Germinal center (tissue), 1 donor: ENCODE measurements at places on chromosomes 4 and X.

DNA sequence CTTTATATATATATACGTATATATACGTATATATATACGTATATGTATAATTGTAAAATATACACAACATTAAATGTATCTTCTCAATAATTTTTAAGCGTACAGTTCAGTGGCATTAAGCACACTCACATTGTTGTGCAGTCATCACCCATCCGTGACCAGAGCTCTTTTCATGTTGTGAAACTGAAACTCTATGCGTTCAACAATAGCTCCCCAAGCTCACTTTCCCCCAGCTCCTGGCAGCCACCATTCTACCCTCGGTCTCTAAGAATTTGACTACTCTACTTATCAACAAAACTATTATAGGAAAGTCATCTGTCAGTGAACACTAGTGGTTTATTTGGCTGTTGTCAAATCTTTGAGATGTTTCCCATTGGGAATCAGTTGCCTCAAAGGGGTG is 621.8 kb upstream of the GALNT7 start:
- no peak for DNase-seq

GRCh38 chrX:13220916-13221315 is 98.9 kb downstream of the ATXN3L start:
- DNase-seq = no peak

DNA sequence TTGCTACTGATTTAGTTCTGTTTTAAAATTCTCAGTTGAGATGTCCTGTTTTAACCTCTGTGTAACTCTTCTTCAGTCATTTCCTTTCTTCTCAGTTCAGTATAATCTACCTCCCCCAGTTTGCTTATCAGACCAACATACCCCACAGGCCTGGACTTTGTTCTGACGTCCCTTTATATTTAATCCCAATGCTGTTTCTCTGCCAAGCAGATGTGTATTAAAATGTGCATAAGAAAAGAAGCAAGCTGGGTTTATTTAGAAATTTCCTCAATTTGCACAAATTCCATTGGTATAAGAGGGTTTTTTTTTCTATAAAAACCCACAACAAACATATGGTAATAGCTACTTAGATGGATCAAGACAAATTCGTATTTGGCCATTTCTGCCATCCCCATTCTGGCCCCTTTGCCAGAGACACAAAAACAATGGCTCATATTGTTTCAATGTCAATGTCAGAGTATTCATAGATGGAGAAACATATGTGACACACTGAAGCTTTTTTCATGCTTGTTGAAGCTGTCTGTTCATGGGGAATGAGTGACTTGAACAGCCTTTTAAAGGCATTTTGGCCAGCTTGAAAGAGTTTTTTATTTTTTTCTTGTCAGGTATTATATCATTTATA is 24.5 kb downstream of the HCCS start:
- DNase-seq = no peak

- DNase-seq = no peak
These were observed 47.8 kb upstream of the CLNK start for GRCh38 chr4:10732235-10732913.

- DNase-seq = no peak
These were observed 21.8 kb upstream of the PPA2 start for GRCh38 chr4:105495667-105496066.

DNA sequence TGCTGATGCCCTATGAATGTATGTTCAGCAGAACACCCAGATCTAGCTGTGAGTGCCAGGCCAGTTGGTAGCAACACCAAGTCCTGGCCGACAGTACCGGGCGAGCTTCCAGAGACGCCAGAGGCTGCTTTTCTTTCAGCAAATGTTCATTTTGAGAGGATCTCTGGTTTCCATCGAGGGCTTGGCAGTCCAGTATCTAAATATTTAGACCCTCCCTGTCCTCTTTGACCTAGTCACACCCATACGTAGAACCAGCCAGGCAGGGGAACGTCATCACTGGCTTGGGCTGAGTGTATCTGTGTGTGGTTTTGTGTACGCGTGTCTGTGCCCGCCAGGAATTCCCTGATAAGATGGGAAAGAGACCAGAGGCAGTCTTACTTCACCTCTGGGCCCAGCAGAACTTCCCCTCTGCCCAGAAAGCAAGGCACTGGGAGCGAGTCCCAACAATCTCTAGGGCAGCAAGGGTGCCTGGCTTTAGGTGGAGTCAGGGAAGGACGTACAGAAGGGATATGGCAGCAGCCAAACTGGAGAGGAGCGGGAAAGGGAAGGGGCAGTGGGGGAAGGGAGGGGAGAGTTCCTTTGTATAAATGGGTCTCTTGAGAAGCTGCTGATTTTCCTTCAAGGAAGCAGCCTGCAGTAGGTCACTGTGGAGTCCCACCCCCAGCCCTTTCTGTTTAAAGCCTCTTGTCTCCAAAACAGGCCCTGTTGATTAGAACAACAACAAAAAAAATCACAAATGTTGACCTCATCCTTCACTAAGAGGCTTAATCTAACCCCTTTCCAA is 15.0 kb upstream of the ELF4 start:
- no peak for DNase-seq

DNA sequence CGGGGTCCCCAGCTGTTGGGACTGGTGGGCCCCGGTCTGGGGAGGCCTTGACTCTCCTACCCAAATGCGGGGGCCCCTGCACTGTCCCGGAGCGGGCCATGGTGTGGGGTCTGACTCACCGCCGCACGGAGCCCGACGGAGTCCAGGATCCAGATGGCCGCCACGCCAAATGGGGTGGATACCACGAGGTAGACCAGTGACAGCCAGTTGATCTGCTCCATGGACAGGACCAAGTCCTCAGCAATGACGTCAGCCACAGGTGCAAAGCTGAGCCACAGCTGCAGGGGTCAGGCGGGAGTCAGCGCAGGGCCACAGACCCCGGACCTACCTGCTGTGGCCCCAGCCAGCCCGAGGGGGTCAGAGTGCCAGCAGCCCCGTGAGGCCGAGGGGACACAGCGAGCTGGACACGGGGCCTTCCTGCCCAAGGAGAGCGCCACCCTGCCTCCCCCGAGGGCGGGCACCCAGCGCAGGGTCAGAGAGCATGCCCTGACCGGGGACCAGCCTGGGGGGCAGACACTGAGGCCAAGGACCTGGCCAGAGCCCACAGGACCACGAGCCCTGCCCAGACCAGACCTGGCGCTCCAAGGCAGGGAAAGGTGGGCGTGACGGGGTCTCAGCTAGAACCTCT is 2.4 kb downstream of the SLC49A3 start:
- DNase-seq = no peak

- DNase-seq = no peak
These were observed 2284.8 kb downstream of the ARAP2 start for GRCh38 chr4:33959519-33959918.

DNA sequence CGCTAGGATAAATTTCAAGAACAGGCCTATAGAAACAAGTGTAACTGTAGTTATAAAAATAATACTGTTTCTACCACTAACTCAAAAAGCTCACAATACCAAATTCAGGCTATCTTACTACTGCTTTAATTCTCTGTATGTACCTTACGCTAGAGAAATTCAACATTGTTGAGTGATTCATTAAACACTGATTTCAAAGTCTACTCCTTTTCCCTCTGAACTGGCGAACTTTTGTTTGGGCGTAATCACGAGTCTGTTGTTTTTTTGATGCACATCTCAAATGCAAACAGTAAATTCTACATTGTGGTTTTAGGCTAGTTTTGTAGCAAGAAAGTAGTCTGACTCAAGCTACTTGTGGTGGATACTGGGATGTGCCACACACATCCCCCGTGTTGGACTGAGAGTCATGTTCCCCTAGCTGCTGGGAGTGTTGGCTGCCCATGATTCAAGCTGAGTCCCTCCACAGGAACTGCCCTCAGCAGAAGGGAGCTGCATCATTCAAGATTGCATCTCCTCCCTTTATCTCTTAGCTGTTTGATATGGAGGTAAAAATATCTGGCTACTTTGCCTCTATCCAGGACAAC is 406.1 kb downstream of the RAPGEF2 start:
- no peak for DNase-seq

DNA sequence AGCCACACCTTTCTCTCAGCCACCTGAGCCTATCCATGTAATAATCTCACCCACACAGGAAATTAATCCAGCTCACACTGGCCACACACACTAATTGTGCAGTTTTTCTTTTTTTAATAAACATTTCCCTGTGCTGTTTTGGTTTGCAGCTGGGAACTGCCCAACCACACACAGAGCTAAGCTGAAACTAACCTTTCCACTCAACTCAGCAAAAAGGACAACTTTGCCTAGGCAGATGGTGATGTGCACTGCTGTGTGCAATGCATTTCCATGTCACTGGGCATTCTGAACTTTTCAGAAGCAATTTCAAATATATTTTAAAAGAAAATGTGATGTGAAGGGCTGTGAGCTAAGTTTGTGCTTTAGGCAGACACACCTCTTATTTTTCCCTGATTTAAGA is 70.0 kb upstream of the TLL1 start:
- no peak for DNase-seq

DNA sequence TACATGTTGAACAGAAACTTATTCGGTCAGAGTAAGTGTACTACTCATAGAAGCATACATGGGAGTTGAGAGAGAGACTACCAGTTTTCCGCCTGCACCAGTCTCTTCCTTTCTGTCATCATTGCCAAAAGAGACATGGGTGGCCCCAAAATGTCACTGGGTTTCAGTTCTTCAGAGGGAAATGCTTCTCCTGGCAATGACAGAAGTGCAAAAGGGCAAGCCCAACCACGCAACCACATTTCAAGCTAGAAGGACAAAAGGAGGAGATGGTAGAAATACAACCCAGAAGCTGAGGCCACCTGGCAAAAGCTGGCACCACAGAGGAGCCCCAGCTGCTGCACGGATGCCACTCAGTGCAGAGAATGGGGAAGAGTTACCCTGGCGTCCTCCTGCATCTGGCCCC is 320.1 kb downstream of the BCOR start:
- DNase-seq = no peak

- DNase-seq = no peak
These were observed 102.9 kb downstream of the COX18 start for GRCh38 chr4:72966652-72967051.

DNA sequence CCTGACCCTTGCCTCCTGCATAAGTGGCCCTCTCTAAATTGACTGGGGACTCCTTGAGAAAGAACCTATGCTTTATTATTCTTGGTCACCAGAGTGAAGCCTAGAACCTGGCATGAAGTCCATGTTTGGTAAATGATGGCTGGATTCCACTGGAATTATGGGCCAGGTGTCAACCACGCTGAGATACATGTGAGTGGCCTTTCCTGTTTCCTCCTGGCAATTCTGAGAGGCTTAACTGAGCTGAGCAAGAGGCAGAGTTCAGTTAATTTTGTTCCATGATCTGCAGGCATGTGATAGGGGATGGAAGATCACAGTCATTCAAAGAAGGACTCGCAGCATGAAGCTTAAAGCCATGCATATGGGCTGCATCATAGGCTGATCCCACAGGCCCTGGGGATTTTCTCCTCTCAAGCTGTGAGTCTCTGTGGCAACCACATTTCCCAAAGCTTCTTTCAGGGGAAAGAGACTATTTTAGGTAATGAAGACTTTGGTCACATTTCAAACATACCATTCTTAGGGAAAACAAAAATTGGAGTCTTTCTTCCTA is 69.4 kb upstream of the CLNK start:
- no peak for DNase-seq

DNA sequence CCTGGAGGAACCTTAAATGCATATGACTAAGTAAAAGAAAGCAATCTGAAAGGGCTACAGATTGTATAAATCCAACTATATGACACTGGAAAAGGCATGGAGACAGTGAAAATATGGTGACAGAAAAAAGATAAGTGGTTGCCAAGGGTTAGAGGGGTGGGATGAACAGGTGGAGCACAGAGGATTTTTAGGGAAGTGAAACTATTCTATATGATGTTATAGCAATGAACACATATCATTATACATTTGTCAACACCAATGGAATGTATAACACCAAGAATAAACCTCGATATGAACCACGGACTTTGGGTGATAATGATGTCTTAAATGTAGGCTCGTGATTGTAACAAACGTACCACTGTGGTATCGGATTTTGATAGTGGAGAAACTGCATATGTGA is 40.7 kb downstream of the NPY5R start:
- no peak for DNase-seq

GRCh38 chr4:16684097-16684496 is 214.3 kb downstream of the LDB2 start:
- no peak for DNase-seq

GRCh38 chr4:97252615-97253154 is 890.6 kb downstream of the STPG2 start:
- DNase-seq = no peak

DNA sequence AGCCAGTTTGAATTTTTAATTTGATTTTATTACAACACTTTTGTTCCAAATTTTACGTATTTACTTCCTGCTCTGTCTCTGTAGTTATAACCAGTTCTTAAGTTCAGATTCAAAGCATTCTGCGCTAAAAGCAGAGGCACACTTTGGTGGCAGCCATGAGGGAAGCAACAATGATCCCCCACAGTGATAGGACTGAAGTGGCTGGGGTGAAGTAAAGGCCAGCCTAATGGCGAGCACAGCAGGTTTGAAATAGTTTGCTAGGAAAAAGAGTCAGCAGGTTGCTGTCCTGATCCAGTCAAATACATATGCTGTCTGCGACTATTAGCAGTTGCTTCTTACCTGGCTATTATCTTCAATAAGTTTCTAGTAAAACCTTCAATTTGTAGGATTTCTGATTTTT is 176.3 kb downstream of the RPA4 start:
- no peak for DNase-seq

DNA sequence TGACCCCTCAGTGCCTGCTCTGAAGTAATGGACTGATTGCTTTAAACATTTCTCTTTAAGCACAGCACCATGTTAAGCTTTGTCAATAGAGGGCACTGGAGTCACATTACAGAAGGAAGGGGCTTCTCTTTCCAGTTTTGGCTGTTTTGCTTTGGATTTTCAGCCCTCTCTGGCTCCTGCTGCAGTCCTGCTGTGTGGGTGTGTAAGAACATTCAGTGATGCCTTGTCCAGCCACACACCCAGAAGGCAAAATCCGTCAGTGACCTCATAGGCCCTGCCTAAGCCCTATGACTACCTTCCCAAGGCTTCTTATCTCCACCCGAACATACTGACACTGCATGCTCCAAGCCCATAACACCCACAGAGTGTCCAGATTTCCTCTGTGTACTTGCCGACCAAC is 215.3 kb upstream of the CTSO start:
- no peak for DNase-seq

DNA sequence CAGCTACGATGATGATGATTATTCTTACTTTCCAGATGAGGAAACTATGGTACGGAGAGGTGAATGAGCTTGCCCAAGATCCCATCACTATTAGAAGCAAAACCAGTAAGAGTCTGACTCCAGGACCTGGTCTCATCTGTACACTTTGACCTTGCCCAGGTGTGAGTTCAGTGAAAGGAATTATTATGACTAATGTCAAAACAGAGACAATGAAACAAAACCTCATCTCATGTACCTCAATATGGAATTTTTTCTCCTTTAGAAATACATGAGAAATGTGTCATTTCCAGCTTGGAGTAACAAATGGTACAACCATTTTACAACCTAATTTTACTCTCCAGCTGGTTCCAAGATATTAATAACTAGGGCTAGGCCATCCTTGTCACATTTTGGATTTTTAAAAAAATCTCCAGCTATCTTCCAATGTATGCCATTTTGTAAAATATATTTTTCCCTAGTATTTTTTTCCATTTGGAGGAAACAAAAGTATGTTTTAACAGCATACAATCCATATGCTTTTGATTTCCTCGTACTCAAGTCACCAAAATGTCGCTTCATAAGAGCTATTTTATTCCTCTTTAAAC is 213.8 kb downstream of the PTTG2 start:
- no peak for DNase-seq
